Stimulated activated CD4-positive, alpha-beta T cell treated with anti-CD3 and anti-CD28 coated beads, Interleukin-12 subunit alpha, Interleukin-12 subunit beta, amount 100 ng/mL, for 48 hours (primary cell): ENCODE measurements at places on chromosomes 3 and 15.
A peak's percentile ranks its signal among the peaks of the same experiment; 100 is the strongest.

- DNase-seq: peak; percentile 5
Observed at GRCh38 chr3:19149368-19149767, 1.1 kb downstream of the KCNH8 start.

DNA sequence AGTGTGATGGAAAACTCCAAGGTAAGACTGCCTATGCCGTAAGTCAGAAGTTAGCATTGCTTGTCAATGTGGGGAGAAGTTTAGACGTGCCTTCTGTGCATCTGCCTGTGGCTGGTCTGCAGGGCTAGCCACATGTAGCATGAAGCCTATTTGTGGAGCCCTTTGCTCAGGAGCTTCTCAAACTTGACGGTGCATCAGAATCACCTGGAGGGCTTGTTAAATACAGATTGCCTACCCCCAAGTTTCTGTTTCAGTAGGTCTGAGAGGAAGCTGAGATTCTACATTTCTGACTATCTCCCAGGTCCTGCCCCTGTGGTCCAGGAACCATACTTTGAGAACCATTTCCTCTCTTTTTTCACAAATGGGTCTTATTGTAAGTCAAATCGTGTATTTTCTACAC is 292.1 kb upstream of the TPM1 start:
- DNase-seq: no peak

DNA sequence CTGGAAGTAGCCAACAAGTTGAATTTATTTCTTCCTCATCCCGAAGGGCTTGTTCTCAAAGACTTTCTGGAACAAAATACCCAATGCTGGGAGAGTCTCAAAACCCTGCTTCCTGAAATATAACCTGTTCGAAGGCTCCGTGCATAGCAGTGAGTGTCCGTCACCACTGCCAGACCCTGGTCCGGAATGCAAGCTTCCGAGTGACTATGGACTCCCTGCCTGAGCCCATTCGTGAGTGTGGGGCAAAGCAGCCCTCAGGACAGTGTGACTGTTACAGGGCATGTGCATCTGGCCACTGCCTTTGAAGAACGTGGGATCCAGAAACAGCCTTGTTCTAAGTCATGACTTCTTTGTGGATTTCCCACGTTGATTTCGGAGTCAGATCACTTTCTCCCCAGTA is 214.5 kb upstream of the IGF1R start:
- no peak for DNase-seq

GRCh38 chr3:186170516-186170915 is 61.6 kb upstream of the ETV5 start:
- no peak for DNase-seq

- DNase-seq: no peak
Observed at GRCh38 chr15:90593499-90594158, 63.9 kb downstream of the CRTC3 start.

DNA sequence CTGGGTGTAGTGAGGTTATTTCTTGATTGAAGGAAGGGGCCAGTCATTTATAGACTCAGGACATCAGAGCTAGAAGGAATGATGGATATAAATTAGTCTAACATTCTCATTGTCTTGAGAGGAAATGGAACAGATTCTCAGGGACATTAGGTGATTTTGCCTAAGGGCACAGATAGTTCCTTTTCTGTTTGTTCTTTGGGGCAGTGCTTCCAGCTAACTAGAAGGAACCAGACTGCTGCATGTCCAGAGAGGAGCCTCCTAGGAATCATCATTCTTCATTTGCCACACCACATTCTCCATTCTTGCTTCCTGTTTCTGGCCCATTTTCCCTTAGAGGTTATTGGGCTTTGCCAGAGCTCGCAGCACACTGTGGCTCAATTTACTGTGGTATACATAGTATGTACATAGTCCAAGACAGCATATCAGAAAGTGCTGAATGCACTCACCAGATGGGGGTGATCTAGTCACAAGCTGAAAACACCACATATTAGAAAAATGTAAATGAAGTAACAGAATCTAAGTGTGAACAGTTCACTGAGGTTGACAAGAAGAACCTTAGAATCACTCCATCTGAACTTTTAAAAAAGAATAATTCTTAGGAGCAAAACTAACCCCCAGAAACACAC is 62.7 kb upstream of the MYZAP start:
- no peak for DNase-seq
